Thyroid gland (tissue), 4 donors: ENCODE measurements at places on chromosomes 16 and 17.
A peak's percentile ranks its signal among the peaks of the same experiment; 100 is the strongest.

GRCh38 chr16:11117576-11118211 is 138.3 kb downstream of the SOCS1 start:
- no peaks in the 10 kb centered on the region for H3K27me3 ChIP-seq
- no peak for DNase-seq

- H3K27ac ChIP-seq = no peak overlapping the region
- H3K4me3 ChIP-seq = no peak overlapping the region
- no peak for DNase-seq
- no peaks in the 10 kb centered on the region for H3K36me3 ChIP-seq
- no peaks in the 10 kb centered on the region for H3K27me3 ChIP-seq
Measured at GRCh38 chr17:50657627-50658026, 22.9 kb downstream of the ABCC3 start.

DNA sequence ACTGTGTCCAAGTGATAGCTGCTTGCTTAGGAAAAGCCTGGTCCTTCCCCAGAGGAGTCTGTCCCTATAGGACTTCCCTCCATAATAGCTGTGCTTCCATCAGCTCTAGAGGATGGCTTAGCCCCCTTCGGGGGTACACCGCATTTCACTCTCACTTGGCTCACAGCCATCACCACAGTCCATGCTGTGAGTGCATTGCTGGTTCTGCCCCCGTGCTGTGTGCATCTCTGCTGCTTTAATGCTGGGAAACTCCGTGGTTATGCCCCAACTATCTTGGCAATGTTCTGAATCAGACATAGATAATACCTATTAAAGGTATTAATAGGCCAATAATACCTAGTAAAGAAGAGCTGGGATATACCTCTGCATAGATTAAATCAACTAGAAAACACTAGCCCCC is 58.3 kb downstream of the SIAH1 start:
- no peaks in the 10 kb centered on the region for H3K36me3 ChIP-seq
- H3K4me1 ChIP-seq = peaks cover 6% of the 10 kb centered on the region
- no peaks in the 10 kb centered on the region for H3K27me3 ChIP-seq
- no peak overlapping the region for H3K4me3 ChIP-seq
- no peak overlapping the region for H3K27ac ChIP-seq

- H3K27ac ChIP-seq = no peak overlapping the region
- H3K36me3 ChIP-seq = no peaks in the 10 kb centered on the region
- H3K27me3 ChIP-seq = no peaks in the 10 kb centered on the region
Measured at GRCh38 chr16:30481381-30481780, 8.8 kb downstream of the ITGAL start.

- no peak overlapping the region for H3K27ac ChIP-seq
- H3K36me3 ChIP-seq = no peaks in the 10 kb centered on the region
- H3K4me1 ChIP-seq = no peaks in the 10 kb centered on the region
- no peak for DNase-seq
- H3K27me3 ChIP-seq = no peaks in the 10 kb centered on the region
- H3K4me3 ChIP-seq = no peak overlapping the region
Measured at GRCh38 chr17:80061421-80061820, 25.0 kb downstream of the CCDC40 start.

GRCh38 chr17:42203354-42203753 is 9.1 kb upstream of the GHDC start:
- H3K36me3 ChIP-seq = peaks cover 5% of the 10 kb centered on the region
- DNase-seq = peak; percentile 24
- H3K4me1 ChIP-seq = peaks cover 14% of the 10 kb centered on the region

GRCh38 chr16:1851793-1852192 is 20.2 kb downstream of the MEIOB start:
- H3K4me1 ChIP-seq = no peaks in the 10 kb centered on the region
- no peak for DNase-seq
- no peaks in the 10 kb centered on the region for H3K36me3 ChIP-seq
- H3K4me3 ChIP-seq = no peak overlapping the region

GRCh38 chr17:2933606-2934005 is 129.8 kb downstream of the OR1D5 start:
- H3K4me1 ChIP-seq = no peaks in the 10 kb centered on the region
- H3K27ac ChIP-seq = no peak overlapping the region
- H3K4me3 ChIP-seq = no peak overlapping the region

DNA sequence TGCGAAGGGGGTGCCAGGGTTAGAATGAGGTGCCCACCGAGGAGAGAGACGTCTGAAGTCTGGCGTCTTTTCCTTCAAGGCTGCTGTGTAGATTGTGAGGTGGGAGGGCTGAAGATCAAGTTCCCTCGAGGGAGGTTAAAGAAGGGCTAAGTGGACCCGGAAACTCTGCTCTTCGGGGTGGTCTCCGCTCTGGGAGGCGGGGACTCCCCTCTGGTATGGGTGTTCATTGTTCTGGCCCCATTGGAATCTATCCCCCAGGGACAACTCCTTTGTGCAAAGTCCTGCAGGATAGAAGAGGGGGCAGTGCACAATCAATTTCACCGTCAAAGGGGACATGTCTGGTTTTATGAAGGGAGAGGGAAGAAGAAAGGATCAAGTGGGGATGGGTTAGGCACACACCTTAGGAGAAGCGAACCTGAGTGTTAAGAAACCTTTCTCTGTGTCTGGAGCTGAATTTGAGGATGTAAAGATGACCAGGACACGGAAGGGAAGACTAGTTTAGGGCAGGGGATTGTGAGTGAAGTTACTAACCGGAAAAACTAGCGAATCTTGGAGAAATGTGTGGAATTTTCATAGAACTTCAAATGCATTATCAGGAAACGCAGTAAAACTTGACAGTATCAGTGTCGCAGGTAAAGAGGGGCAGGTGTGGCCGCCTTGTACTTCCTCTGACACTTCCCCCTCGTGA is 809 bp upstream of the RAB34 start:
- H3K27me3 ChIP-seq = no peaks in the 10 kb centered on the region
- H3K4me1 ChIP-seq = peaks cover 43% of the 10 kb centered on the region
- no peak overlapping the region for H3K4me3 ChIP-seq
- peaks cover 37% of the 10 kb centered on the region for H3K36me3 ChIP-seq
- peak overlapping the region; percentile 89 for H3K27ac ChIP-seq

DNA sequence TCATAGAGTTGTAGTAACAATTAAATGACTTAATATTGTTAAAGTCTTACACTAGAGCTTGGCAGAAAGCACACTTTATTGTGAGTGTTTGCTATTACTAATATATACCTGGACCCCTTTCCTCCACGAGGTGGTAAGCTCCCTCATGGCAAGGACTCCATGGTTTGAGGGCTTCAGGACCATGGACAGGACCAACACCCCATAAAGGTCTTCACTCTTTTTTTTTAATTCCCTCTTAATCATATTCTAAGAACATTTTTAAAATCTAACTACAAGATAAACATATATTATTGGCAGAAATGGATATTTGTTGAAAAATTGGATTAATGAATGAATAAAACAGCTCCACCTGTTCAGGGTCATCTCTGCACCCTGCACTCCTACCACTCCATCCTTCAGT is 154.5 kb downstream of the CBLN1 start:
- peak; percentile 38 for DNase-seq
- H3K4me3 ChIP-seq = no peak overlapping the region
- H3K36me3 ChIP-seq = no peaks in the 10 kb centered on the region
- H3K27ac ChIP-seq = no peak overlapping the region

DNA sequence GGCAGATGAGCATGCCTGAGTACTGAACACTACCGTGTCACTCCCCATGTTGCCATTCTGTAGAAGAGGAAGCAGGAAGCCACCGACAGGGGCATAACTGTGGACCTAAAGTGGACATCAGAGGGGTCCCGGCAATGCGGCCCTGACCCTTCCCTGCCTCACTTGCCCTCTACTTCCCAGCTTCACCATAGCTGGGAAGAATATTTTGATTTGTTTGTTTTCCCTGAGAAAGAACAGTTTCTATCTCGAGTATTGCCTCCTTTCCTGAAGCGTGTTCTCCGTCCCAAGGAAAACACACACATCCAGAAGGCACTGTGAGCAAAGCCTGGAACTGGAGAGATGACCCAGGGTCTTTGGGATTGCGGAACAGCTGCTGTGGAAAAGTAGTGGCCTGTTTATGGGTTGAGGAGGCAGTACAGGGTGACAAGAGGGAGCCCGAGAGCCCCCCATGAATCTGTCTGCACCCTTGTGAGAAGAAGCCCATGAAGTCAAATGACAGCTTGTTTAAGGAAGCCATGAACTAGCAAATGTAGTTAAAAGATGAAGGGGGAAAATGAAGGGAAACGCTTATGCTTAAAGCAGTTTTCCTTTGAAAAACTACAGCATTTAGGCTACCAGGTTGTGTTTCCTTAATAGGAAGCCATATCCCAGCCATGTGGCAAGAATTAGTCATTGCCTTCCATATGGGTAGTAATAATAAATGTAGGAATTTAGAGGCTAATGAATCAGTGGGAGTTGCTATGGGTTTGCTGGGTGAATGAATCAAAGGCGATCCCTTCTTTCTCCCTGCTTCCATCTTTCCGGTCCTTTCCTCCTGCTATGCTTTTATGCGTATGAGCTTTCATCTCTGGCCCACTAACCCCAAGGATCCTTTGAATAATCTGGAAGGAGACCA is 90.0 kb upstream of the TBX2 start:
- no peaks in the 10 kb centered on the region for H3K36me3 ChIP-seq
- peaks cover 25% of the 10 kb centered on the region for H3K4me1 ChIP-seq
- H3K27me3 ChIP-seq = no peaks in the 10 kb centered on the region
- H3K27ac ChIP-seq = no peak overlapping the region

DNA sequence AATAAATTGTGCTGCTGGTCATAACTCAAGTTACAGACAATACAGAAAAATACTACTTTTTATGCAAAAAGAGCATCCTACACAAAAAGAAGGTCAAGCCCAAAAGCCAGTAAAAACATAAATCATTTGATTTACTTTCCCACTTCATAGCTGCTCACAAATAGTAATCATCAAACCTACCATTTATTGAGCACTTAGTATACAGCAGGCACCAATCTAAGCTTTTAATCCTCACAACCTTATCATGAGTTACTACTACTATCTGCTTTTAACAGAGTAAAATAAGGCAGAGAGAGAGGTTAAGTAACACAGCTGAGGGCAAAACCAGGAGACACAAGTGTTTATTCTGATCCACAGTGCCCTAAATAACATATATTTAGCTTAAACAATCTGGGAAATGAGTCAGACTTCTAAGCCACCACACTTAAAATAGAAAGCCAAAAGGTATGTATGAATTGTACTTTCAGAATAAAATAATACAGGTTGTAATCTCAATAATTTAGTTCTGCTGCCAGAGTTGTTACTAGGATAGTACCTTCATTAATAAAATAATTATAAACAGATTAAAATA is 1.7 kb upstream of the AARS1 start:
- no peak overlapping the region for H3K4me3 ChIP-seq
- peaks cover 9% of the 10 kb centered on the region for H3K4me1 ChIP-seq
- no peaks in the 10 kb centered on the region for H3K27me3 ChIP-seq

DNA sequence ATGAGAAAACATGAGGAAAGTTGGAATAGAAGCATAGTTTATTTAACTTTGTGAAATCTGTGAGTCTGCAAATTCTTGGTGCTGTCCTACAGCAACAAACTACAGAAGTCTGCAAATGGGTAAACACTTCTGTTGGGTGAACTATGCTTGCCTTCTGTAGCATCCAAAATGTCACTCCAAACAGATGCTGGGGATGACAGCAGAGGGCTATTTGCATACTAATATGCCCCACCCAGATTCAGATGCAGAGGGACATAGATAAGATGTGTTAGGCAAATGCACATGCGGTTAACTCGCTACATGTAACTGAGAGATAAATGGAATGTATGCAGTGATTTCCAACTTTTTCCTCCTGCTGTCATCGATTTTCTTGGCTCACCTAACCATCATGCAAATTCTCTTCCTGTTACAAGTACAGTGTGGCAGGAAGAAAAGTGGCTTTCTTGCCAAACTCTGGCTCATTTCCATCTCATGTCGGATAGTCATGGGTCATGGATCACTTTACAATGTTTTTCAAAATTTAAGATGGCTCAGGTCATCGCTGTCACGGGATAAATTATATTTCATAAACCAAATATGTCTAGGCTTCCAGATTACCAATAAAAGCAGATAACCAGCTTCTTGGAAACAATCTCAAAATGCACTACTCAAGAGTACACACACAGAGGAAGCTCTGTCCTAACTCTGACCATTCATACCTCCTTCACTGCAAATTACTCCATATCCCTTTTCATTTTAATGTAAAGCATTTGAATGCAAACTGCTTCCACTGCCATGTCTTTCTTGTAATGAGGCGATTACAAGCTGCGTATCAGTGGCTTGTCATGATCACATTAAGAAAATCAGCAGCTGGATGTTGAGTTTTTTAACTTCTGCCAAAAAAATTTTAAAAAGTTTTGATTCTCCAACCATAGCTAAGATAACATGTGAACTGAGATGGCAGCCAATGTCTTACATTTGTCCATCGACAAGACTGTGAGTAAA is 47.7 kb downstream of the ADAMTS18 start:
- no peak overlapping the region for H3K27ac ChIP-seq
- no peak overlapping the region for H3K4me3 ChIP-seq
- no peak for DNase-seq
- H3K27me3 ChIP-seq = no peaks in the 10 kb centered on the region
- H3K4me1 ChIP-seq = no peaks in the 10 kb centered on the region

GRCh38 chr17:50861334-50861676 is 4.8 kb downstream of the TOB1 start:
- peaks cover 23% of the 10 kb centered on the region for H3K36me3 ChIP-seq
- no peak overlapping the region for H3K4me3 ChIP-seq
- H3K27ac ChIP-seq = no peak overlapping the region
- peaks cover 31% of the 10 kb centered on the region for H3K4me1 ChIP-seq
- no peaks in the 10 kb centered on the region for H3K27me3 ChIP-seq

GRCh38 chr17:32277284-32277683 is 11.7 kb downstream of the RHBDL3 start:
- no peaks in the 10 kb centered on the region for H3K36me3 ChIP-seq
- H3K4me3 ChIP-seq = no peak overlapping the region
- no peaks in the 10 kb centered on the region for H3K27me3 ChIP-seq
- no peak overlapping the region for H3K27ac ChIP-seq

GRCh38 chr16:24345704-24346103 is 89.6 kb downstream of the CACNG3 start:
- no peaks in the 10 kb centered on the region for H3K36me3 ChIP-seq
- no peaks in the 10 kb centered on the region for H3K4me1 ChIP-seq
- no peak overlapping the region for H3K27ac ChIP-seq
- H3K4me3 ChIP-seq = no peak overlapping the region
- H3K27me3 ChIP-seq = no peaks in the 10 kb centered on the region
- DNase-seq = no peak

DNA sequence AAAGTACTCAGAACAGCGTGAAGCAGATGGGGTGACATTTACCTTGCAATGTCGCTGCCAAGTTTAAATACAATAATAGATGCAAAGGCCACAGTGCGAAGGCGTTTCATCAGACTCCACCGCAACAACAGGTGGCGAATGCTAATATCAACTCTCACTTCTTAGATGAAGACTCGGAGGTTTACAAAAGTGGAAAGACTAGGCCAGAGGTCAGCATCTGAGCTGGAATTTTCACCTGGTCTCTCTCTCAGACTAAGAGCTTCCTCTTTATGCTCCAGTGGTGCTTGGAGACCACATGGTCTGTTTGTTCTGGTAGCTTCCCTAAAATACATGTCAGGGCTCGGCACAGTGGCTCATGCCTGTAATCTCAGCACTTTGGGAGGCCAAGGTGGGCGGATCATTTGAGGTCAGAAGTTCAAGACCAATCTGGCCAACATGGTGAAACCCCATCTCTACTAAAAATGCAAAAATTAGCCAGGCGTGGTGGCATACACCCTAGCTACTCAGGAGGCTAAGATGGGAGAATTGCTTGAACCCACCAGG is 169.1 kb downstream of the XYLT1 start:
- H3K4me1 ChIP-seq = peaks cover 53% of the 10 kb centered on the region
- no peaks in the 10 kb centered on the region for H3K27me3 ChIP-seq
- no peaks in the 10 kb centered on the region for H3K36me3 ChIP-seq
- H3K4me3 ChIP-seq = no peak overlapping the region

- no peak for DNase-seq
- H3K27me3 ChIP-seq = no peaks in the 10 kb centered on the region
- no peaks in the 10 kb centered on the region for H3K4me1 ChIP-seq
- no peak overlapping the region for H3K27ac ChIP-seq
Measured at GRCh38 chr17:80212962-80213642, 7.0 kb downstream of the SGSH start.

GRCh38 chr16:81060576-81061306 is 16.3 kb downstream of the C16orf46 start:
- H3K27ac ChIP-seq = no peak overlapping the region
- no peak overlapping the region for H3K4me3 ChIP-seq
- DNase-seq = no peak
- peaks cover 4% of the 10 kb centered on the region for H3K4me1 ChIP-seq
